ENCODE measurements at places on chromosomes 12 and 14. TPM values are rescaled to one million over a fixed set of nuclear protein-coding genes. Genes with fewer than 3 reads are reported as not detected.

DNA sequence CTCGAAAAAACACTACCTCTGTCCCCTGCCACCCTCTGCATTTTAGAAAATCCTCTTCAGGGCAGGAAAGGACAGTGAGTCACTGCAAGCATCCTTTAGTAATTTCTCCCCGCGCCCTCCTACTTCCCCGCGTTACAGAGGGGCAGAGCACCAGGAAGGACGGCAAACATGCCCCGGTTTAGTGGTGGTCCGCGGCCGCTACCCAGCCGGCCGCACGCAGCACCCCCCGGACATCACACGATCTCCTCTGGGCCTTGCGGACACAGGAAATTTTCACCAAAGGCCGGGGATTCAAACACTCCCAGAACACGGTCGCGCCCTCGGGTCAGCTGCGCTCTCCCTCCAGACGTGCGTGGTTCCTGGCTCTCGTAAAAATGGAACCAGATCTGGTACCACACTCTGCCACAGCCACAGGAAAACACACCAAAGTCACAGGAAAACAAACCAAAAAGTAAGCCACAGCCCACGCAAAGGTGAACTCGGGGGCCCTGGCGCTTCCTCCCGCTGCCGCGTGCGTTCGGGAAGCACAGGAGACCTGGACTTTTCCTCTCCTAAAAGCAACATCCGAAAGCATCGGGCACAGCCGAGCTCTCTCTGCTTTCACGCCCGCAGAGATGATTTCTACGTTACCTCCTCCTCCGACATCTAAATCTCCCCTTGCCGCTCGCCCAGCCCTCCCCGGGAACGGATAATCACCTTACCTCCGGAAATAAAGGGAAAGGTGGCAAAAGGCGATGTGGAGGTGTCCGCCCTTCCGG is 839 bp downstream of the SLC38A1 start:
- peak; percentile 38 for DNase-seq

- DNase-seq = peak; percentile 30
Measured at GRCh38 chr12:29148911-29149690, at the start of gene FAR2. TSS of gene FAR2 (plus strand) at chr12:29149278. CDS start at chr12:29270450, 121,172 bp downstream.

DNA sequence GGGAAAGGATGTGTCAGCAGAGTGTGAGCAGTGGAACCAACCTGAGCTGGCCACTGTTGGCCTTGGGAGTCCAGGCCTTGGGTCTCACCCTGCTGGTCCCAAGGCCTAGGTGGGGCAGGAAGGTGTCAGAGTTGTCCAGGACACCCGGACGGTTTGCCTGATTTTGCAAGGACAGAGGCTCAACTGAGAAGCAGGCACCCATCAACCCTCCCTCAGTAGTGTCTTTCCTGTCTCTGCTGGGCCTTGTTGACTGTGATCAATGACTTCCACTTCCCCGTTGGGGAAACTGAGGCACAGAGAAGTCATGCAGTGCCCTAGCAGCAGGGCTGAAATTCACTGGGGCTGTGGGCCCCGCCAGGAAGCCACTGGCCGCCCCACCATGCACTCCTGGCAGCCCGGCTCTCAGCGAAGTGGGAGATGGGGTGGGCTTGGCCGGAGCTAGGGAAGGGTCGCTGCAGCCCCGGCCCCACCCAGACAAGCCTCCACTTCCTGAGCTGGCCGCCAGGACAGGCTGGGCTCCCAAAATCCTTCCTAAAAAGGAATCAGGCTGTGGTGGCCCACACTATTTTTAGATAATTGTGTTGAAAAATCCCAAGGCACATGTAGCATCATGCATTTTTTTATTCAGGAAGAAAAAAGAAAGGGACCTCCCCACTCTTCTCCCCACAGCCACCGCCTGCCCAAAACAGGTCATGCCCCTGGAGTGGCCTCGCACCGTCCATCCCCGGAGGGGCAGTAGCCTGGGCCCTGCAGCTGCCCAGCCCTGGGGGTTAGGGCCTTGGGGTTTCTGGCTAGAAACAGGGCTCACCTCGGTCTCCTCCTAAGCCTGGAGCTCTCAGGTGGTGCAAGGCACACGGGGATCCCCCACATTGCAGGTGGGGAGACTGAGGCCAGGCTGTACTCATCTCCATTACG is 127.4 kb downstream of the CALM1 start:
- DNase-seq = no peak

DNA sequence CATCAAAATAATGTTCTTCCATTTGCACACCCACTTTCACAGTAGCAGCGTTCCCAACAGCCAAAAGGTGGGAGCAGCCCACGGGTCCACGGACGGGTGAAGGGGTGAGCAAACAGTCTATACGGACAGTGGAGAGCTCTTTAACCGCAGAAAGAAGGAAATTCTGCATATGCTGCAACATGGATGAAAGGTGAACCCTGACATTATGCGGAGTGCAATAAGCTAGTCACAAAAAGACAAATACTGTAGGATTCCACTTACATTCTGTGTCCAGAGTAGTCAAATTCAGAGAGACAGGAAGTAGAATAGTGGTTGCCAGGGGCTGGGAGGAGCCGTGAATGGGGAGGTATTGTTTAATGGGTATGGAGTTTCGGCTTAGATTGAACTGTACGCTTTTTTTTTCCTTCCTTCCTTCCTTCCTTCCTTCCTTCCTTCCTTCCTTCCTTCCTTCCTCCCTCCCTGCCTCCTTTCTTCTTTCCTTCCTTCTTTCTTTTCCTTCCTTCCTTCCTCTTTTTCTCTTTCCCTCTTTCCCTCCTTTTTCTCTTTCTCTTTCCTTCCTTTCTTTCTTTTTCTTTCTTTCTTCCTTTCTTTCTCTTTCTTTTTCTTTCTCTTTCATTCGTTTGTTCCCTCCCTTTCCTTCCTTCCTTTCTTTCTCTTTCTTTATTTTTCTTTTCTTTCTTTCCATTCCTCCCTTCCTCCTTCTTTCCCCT is 15.8 kb upstream of the ANKRD9 start:
- DNase-seq = peak; percentile 72

DNA sequence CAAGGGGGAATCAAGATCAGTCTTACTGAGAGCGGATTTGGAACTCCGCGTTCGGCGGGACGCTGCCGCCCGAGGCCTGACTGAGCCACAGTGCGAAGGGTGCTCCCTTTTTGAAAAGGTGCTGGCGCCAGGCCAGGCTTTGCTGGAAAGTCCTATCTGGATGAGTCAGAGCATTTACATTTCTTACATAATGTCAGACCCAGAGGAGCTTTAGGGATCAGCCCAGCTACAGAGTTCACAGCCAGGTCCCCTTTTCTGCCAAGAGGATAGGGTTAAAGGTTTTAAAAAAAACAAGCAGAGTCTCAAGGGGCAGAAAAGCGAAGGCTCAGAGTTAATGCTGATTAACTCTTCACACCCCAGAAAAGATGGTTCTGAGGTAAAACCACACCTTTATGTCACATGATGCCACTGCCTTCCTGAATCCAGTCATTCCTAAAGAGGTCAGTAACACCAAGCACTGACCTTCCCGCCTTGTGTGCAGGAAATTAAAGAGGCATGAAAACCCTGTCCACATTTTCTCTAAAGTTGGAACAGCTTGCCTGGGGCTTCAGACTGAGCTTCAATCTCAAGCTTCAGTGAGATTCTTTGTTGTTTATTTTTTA is 11.7 kb upstream of the FBXL14 start:
- DNase-seq = peak; percentile 59

DNA sequence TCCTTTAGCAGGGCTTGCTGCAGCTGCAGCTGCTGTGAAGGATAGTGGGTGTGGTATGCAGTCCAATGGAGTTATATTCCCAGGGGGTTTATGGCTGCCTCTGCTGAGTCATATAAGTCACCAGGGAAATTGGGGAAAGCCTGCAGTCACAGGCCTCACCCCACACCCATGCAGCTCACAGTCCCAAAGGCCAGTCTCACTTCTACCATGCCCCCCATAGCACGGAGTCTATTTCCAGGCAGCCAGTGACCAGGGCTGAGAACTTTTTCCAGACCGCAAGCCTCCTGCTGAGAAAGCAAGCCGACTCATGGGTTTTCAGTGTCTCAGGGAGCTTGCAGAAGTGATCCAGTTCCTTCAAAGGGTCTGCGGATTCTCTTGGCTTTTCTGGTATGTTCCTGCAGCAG is 322.4 kb upstream of the CLEC14A start:
- no peak for DNase-seq

DNA sequence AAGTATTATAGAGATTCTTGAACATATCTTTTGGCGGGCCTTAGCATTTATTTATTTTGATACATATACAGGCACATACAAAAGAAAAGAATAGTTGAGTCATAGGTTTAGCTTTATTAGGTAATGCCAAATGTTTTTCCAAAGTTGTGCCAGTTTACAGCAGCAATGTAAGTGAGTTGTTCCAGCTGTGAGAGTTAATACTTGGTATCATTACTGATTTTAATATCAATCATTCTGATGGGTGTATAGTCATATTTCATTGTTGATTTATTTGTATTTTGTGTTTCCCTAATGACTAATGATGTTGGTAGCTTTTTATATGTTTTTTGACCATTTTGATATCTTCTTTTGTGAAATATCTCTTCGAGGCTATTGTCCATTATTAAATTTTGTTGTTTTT is 122.4 kb downstream of the MIPOL1 start:
- no peak for DNase-seq

DNA sequence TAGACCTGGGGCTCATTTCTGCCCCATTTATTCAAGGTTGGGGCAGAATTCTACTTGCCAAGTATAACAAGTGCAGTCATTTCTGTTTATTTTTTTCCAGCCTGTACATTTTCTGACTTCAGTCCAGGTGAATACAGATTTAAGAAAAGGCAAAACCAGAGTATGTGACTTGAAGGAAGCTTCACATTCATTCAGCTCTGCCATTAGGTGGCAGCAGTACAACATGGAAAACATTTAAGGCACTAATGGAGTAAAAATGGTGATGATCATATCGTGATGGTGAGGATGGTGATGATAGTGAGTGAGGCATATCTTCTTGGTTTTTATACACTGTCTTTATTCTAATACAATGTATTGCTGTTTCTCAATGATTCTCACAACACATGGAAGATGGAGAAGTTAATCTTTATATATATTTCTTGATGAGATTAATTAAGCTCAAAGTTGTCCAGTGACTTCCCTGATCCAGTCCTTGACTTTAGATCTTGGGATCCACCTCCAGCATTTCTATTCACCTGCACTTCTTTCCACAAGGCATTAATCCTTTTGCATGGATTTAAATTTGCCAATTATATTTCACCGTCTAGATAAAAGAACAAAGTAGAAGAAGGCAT is 176.7 kb upstream of the SEL1L start:
- DNase-seq = peak; percentile 36

DNA sequence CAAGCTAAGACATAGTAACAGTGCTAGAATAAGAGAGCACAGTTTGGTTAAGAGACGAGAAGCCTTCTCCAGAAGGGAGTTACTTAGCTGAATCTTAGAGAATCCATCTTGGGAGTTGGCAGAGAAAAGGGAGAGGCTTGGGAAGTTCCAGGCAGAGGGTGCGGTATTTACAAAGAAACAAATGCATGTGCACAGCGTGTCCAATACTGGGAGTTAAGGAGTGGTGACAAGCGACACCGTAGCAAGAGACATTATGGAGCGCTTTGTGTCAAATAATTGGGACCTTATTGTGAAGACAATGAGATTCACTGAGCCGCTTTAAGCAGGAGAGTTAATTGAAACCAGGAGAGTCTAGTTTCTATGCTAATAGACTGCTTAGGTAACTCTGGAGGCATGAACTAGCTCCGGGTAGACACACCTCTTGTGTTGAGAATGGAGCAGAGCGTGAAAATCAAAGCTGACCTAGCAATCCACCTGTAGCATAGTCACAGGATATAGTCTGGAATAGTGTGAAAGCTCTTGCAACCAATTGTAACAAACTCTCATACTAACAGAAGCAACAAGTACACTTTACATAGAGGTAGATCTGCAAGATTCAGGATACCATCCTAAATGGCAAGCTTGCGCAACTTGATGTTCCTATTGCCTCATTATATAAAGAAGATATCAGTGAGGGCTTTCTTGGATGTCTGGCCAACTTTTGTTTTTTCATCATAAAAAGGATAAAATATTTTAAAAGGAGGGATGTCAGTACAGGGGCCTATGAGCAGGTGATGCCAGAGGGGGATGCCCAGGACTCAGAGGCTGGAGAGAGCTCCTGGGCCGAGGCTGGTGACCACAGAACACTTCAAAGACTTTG is 5.3 kb downstream of the ALDH1L2 start:
- DNase-seq = no peak

- no peak for DNase-seq
Measured at GRCh38 chr12:51869931-51870330, 18.0 kb upstream of the ANKRD33 start.

The RAPGEF3 gene
- 9.0 TPM for total RNA-seq

The SLC38A4 gene
- 0.03 TPM for total RNA-seq

The ZNF140 gene
- 19.8 TPM for total RNA-seq

The LYSET gene
- 18.1 TPM for total RNA-seq

The BEGAIN gene
- 1.3 TPM for total RNA-seq

The SIX1 gene
- 0.31 TPM for total RNA-seq

All from G401 (cell line).